ENCODE measurements at places on chromosomes 2 and 18. TPM values are rescaled to one million over a fixed set of nuclear protein-coding genes. Genes with fewer than 3 reads are reported as not detected.

The CRYGC gene
- not detected for polyA plus RNA-seq

The CYTIP gene
- polyA plus RNA-seq, result 4.7 TPM

The PROC gene
- not detected for polyA plus RNA-seq

The GKN2 gene
- 318 TPM for polyA plus RNA-seq

The ALK gene
- 0.02 TPM for polyA plus RNA-seq

The C2orf69 gene
- polyA plus RNA-seq, result 6.4 TPM

Data from adipose tissue (tissue), 3 donors.